ENCODE measurements at places on chromosomes 7 and 10.

DNA sequence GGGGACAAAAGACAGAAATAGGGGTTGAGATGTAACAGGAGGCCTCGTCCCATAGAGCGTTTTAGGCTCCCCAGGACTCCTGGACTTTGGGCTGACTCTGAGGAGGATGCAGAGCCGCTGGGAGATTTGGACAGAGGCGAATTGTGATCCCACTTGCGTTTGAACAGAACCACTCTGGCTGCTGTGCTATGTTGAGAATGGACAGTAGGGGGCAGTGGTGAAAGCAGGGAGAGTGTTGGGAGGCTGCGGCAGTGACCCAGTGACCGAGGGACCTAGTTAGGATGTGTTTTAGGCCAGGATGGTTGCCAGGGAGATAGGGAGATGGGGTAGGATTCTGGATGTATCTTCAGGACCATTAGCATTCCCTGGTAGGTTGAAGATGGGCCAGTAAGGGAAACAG lies 271.6 kb downstream of the CCDC3 start:
- no peak for DNase-seq

GRCh38 chr10:10617686-10618085 lies 400.0 kb upstream of the CELF2 start:
- no peak for DNase-seq

DNA sequence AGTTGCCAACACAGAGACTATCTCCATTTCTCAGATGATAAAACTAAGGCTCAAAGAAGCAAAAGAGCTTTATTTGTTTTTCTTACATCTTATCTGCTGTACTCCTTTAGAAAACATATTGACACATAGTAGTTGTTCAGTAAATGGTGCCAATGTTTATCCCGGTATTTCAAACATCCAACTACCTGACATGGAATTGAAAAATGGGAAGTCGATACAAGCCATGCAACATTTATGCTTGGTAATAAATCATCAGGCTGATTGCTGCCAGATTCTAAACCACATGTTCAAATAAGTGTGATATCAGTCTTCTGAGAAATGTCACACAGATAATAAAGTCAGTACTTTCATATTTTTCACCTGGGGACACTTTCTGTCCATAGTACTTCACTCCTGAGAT lies 65.8 kb upstream of the C10orf120 start:
- no peak for DNase-seq

GRCh38 chr7:127551941-127552340 lies 33.5 kb downstream of the GCC1 start:
- DNase-seq = no peak

DNA sequence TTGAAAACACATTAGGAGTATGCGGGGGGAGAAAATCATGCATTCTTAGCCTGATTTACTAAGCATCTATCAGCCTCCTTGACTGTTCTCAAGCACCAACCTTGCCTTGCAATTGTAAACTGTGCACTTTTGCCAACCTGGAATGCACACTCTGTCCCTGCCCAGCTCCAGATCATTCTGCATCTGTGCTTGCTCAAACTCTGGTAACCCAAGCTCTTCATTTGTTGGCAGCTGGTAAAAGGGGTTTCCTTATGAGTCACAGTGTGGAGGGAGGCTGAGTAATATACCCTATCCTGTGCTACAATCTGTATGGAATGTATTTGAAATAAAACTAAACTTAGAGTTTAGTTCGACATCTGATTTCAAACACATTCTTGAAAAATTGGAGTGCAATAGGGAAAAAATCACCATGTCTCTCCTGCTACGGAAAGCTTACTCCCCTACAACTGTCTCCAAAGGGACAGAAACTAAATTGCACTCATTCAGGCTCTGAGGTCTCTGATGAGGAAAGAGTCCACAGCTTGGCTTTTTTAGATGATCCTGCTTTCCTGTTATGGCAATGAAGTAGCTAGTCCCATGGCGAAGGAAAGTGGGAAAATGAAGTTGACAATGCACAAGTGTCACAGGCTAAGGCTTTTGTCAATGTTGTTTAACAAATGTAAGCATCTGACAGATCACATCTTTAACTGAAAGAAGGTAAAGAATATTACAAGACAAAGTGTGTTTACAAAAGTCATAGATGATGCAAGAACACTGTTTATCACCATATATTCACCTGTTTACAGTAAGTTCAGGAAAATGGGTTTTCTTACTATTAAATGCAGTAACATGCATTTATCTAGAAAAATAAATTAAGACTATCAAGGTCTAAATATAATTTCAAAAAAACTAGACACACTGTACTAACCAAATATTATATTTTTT lies 61.9 kb downstream of the TES start:
- no peak for DNase-seq

DNA sequence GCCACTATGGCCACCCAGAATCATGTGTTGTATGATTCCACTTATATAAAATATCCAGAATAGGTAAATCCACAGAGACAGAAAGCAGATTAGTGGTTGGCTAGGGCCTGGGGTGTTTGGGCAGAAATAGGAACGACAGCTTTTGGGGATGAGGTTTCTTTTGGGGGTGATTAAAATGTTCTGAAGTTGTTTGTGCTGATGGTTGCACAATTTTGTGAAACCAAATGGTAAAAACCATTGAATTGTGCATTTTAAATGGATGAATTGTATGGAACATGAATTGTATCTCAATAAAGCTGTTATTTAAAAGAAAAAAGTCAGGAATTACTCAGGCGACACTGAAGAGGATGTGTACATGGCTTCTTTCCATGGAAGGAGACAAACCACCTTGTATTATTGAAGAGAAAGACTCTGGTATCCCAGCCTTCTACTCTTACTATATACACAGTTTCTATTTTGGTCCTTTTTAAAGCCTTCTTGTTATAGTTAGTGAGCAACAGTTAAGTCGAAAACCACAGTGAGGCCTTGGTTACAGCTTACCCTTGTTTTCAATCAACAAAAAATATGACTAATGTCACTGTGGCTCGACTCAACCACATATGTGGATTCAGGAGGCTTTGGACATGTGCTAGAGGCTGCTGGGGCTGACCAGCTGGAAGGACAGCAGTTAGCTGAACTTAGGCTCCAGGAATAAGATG lies 57.1 kb upstream of the KMT2E start:
- DNase-seq = peak; percentile 24

DNA sequence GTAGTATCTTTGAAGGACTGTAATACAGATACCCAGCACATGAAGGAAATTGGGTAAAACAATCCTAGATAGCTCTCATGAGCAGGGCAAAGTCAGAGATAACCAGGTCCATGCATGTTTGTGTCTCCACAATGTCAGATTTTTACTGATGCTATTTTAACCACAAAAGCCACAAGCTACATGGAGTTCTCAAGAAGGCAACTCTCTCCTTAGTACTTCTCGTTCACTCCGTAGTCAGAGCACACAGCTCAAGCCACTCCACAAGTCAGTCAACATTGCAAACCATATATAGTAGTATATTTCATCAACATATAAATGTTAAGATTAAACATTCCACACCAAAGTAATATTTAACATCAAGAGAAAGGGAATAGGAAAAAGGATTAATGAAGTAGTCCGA lies 98.0 kb upstream of the PIK3CG start:
- DNase-seq = no peak

DNA sequence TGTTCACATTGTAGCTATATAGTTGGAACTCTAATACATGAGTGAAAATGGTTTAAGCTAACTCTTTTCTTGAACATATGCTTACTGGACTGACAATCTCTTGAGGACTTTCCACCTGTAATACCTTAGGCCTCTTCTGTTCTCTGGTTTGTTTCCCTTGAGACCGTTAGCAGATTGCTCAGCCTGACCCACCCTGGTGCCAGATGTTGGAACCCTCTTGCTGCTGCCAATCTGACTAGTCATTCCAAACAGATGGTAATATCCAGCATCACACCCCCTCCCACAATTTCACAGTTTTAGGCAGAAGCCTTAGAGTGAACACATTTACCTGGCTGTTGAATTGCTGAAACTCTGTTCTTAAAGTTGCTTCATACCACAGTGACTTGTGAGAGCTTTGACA lies 18.7 kb downstream of the CALD1 start:
- DNase-seq = no peak

- DNase-seq = no peak
Observed at GRCh38 chr7:2802101-2802500, 42.0 kb downstream of the GNA12 start.

DNA sequence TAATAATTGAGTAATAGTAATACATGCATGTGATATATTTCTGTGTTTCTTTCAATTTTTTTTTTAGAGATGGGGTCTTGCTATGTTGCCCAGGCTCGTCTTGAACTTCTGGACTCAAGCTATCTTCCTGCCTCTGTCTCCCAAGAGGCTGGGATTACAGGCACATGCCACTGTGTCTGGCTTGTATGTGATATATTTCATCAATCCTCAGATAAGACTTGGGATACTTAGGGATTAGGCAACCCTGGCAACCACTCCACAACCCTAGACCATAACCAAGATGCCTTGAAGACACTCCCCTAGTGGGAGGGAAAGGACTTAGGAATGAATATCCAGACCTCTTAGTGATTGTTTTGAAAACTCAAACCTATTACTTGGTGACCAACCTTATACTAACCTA lies 154.8 kb downstream of the CCDC3 start:
- DNase-seq = no peak

DNA sequence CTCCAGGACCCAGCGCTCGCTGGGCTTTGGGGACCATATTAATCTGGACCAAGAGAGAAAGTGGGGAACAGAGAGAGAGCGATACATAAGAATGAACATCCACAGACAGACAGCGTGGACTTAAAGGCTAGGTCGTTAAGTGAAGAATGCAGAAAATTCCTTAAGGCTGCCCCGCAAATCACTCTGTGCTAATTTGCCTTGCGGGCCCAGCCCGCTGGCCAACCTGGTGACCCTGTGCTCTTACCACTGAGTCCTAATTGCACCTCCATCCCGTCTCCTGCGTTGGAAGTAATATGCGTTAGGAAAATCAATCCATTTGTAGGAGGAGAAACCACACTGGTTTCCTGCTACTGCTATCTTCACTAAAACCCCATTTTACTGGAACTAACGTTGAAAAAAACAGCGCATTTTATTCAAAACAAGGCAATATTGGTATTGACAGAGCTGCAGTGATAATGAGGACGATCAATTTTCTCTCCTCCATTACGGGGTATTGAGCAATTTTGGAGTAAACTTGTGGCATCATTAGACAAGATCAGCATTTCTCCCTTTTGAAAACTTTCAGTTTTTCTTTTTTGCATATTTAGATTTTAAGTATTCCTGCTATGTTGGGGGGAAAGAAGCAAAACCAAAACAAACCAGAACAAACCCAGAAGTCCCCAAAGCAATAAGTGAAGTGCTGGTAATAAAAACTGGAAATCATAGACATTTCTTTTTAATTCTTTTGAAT lies 85.2 kb downstream of the WDFY4 start:
- no peak for DNase-seq

GRCh38 chr10:102888048-102888447 lies 18.8 kb downstream of the AS3MT start:
- DNase-seq = no peak

DNA sequence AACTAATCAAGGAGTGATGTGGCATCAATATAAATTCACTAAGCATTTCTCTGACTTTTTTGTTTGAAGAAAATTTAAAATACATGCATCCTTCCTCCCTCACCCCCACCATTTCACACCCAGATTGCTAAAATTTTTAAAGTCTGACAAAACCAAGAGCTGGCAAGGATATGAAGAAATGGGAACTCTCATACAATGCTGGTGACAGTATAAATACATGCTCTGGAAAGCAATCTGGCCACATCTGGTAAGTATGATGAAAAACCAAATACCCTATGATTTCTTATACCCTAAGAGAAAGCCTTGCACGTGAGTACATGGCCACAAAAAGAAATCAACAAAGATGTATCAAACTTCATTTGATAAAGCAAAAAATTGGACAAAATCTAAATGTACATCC lies 31.2 kb downstream of the P4HA1 start:
- no peak for DNase-seq

GRCh38 chr10:87860156-87860795 lies 3.1 kb downstream of the KLLN start:
- DNase-seq = peak; percentile 59

DNA sequence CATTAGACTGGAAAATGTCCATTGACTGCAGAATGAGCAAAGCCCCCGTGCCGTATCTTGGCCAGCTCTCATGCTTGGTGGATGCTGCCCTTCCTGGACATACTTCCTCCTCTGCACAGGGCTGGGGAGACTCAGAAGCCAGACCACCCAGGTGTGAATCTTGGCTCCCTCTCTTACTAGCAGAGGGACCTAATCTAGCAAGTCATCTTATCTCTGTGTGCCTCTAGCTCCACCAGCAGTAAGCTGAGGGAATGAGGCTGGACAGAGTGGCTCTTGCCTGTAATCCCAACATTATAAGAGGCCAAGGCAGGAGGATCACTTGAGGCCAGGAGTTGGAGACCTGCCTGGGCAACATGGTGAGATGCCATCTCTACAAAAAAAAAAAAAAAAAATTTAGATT lies 173.8 kb upstream of the GHITM start:
- no peak for DNase-seq

- peak; percentile 56 for DNase-seq
Observed at GRCh38 chr7:151432658-151433521, 7.1 kb downstream of the CRYGN start.

DNA sequence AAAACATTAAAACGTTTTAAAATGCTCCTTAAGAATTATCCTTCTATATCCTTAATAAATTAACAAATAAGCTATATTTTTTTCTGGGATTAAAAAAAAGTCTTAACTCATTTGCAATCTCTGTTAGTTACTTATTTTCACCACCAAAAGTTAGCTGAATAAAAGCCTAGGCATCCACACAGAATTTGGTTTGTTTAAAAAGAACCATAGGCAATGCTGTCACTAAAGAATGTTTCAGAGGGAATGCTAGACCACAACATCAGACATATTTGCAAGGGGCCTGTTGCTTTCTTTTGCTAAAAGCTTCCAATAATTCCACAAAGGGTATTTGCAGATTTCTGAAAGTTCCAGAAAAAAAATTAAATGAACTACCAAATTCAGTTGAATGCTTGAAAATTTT lies 244.2 kb downstream of the POU6F2 start:
- no peak for DNase-seq

DNA sequence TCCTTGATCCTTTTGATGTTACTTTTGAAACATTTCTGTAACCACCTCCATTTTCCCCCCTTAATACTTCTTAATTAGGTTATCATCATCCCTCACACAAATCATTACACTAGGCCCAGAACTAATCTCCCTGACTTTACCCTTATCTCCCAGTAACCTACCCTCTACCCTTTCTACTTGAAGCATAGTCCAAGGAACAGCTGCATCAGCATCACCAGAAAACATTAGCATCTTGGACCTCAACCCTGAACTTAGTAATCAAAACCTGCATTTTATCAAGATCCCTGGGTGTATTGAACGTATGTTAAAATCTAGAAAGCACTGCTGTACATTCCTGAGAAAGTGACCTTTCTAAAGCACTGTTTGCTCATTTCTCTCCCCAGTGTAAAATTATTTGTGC lies 38.8 kb downstream of the MGAM2 start:
- DNase-seq = no peak

GRCh38 chr10:132650611-132651250 lies 113.1 kb downstream of the INPP5A start:
- DNase-seq = no peak

Data from CD4-positive, alpha-beta T cell treated with Interleukin-6 at 100 ng/mL for 8 hours (primary cell).